ENCODE measurements at places on chromosomes 11 and 22.

GRCh38 chr11:67045314-67045713, 11.3 kb upstream of the RHOD start:
- no peak for DNase-seq

DNA sequence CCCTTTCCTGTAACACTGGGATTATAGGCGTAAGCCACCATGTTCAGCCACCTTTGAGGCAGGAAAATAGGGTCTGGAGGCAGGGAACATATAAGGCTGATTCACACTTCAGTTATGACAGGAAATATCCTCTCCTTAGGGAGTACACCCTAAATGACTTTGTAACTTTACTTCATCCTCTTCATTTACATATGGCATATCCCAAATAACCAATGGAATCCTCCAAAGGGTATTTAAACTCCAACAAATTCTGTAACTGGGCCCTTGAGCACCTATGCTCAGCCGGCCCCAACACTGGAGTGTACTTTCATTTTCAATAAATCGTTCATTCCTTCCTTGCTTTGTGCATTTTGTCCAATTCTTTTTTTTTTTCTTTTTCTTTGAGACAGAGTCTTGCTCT, 1.6 kb upstream of the KAT5 start:
- DNase-seq = no peak

- no peak for DNase-seq
Observed at GRCh38 chr11:130043575-130043974, 26.1 kb upstream of the APLP2 start.

DNA sequence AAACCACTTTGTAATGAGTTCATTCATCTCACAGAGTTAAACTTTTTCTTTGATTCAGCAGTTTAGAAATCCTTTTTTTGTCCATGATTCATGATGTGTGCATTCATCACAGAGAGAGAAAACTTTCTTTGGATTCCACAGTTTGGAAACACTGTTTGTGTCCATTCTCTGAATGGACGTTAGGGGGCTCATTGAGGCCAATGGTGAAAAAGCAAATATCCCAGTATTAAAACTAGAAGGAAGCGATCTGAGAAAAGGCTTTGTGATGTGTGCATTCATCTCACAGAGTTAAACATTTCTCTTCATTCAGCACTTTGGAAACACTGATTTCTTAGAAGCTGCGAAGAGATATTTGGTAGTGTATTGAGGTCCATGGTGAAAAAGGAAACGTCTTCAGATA, 155.6 kb upstream of the TRIM48 start:
- no peak for DNase-seq

DNA sequence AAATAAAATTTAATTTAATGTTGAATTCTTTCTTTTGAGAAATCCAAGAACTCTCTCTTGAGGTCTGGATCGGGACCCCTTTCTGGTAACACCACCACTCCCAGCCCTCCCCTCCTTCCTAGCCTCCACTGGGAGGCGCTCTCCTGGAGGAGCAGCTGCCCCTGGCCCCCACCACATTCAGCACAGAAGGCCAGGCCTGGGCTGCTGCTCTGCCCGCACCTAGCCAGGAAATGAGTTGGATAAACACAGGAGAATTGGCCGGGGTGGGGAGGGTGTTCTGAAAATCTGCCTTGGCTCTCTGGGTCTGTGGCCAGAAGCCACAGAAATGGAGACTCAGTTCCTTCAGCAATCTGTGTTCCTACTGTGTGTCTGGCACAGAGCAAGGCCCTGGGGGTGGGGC, 31.2 kb downstream of the C22orf42 start:
- DNase-seq = no peak

DNA sequence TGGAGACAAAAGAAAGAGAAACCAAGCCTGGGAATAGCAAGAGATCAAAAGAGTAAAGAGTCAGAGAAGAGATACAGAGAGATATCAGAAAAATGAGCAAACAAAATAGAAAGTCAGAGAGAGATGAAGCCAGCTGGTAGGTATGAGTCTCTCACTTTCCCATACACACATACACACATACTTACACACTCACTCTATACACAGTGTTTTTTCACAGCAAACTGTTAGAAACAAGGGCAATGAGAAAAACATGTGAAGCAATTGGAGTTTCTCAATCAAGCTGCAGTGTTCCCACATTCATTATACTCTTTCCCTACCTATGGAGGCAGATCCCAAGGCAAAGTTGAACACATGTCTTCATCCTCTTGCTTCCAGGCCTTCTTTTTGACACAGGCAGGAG, 2.6 kb upstream of the NLRP10 start:
- DNase-seq = no peak

GRCh38 chr11:2770096-2770751, 70.4 kb upstream of the KCNQ1OT1 start:
- DNase-seq = no peak

DNA sequence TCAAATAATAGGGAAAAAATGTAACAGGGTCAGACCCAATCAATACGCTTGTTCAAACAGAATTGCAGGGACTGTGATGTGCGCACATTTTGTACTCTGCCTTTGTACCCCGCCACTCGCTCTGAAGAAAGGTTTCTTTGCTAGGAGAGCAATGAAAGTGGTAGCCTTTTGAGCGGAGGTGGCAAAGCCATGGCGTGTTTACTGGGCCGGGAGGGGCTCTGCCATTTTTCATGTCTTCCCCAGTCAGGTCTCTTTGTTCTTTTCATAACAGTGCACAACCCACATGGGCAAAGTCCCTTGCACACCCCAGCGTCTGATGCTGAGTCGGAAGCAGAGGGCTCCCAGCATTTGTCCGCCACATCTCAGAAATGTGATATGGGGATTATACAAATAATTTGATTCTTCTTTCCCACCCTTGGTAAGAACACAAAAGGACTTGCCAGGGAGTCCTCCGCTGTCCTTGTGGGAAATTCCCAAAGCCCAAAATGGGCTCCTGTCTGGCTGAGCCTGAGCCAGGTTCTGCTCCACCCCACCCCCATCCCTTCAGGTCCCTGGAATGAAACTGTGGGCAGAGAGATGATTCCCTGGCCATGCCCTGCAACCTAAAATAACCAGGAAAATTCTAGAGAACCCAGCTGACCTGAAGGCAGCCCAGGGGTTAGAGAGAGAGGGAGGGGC, 36.6 kb downstream of the C11orf58 start:
- no peak for DNase-seq

DNA sequence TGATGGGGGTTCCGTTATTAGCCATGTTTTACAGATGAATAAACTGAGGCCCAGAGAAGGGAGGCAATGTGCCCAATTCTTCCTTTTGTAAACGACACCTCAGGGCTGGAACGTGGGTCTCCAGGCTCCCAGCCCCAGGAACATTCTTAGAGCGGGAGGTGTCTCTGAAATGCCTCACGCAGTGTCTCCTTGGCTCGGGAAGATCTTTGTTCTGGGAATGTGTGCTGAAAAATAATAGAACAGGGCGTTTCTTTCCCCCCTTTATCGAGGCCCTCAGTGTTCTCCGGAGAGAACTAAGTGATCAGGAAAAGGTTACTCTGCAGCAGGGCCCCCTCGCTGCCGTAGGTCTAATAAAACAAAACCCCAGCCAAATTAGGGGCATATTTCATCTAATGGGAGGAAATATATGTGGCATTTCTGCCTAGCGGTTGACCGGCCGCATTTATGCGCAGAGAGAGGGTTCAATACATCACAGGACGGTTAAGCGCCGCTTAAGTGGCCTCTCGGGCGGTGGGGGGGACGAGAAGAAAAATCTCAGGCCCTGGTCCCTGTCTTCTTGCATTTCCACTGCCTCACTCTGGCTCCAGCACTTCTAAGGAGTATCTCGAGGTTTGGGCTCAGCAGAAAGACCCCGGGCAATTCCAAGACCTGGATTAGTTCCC, 564.3 kb downstream of the MN1 start:
- no peak for DNase-seq

DNA sequence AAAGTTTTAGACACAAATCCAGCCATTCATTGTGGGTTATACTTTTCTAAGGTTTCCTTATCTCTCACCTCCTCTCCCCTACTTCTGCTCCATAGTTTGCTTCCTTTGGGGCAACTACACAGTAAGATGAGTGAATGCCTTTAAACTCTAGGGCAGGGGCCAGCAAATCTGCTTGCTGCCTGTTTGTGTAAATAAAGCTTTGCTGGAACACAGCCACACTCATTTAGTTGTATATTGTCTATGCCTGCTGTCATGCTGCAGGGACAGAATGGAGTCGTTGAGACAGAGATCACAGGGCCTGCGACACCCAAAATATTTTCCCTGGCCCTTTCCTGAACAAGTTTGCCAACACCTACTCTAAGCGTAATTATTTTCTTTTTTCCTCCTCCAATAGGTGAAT, 58.7 kb downstream of the TECTA start:
- no peak for DNase-seq

DNA sequence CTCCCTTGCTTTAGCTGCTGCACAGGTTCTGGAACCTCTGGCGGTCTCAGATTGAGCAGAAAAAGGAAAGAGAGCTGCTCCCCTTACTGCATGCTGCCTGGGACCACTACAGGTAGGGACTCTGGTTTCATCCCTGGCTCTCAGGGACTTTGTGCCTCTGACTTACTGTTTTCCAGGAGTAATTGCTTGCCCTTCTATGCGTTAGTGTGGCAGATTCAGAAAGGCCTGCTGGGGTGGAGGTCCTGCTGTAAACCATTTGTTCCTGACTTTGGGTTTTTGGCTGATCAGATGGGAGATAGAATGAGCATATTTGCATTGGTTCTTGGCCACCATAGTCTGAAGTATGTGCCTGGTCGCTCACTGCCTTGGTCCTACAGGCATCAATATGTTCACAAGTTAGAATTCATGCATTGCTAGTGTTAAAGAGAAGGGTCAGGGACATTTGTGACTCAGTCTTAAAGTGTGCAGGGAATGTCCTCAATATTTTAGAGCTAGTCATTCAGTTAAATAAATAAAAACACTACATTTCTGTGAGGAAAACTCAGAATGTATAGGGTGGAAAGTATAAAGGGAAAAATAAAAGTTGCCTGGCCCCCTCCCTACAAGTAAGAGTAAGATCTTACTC, 78.0 kb downstream of the PISD start:
- no peak for DNase-seq

DNA sequence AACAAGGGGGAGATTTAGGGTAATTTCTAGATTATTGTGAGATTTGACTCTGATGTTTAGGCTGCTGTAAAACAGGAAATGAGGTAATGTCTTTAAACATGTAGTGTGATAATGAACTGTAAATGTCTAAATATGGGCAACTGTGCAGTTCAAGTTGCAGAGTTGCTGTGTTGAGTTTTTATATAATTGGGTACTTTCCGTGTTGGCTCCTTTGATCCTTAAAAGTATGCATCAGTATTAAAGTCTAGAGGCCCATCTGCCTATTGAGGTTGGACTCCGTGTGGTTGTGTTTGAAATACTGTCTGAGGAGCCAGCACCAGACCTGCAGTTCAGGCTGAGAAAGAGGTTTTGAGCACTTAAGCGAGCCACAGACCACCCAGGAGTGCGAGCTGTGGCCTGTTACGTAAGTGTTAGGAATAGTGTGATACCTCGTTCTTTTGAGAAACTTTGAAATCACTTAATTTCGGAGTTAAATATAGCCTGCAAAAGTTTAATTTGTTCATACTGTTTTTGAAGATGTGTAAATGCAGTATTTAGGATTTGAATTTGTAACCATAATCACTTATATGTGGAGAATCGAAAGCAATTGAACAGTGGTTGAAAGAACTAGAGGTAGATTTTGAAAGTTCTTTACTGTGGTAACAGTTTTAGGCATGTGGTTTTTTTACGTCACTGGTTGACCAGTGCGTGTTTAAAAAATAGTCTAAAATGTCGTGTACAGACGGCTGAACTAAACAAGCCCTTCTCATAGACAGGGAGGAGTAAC, 9.0 kb downstream of the FAM118A start:
- no peak for DNase-seq

GRCh38 chr11:65576867-65577755, 1.3 kb downstream of the EHBP1L1 start:
- no peak for DNase-seq

GRCh38 chr11:67413266-67413849, 2.1 kb upstream of the CARNS1 start:
- DNase-seq = no peak

DNA sequence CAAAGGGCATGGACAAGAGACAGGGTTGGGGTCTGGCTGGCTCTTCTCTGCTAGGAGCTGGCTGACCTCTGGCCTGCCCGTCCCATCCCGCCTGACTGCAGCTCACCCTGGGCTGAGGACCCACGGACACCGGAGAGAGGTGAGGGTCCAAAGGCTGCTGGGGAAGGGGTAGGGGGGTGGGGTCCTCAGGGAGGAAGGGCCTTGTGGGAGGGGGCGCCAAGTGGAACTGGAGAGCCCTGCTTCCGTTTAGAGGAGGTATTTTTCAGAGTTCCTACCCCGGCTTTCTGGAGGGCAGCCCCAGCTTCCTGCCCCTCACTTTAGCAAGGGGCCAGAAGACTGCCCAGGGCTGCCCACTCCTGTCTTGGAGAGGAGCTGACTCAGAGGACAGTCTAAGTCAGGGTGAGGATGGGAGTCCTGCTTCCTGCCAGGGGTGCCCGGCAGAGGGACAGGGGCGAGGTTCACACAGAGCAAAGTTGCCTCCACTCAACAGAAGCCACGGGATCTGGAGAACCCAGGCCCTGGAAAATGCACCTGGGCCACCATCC, 7.1 kb downstream of the LARGE2 start:
- DNase-seq = no peak

- DNase-seq = no peak
Observed at GRCh38 chr11:13942971-13943381, 19.5 kb upstream of the SPON1 start.

DNA sequence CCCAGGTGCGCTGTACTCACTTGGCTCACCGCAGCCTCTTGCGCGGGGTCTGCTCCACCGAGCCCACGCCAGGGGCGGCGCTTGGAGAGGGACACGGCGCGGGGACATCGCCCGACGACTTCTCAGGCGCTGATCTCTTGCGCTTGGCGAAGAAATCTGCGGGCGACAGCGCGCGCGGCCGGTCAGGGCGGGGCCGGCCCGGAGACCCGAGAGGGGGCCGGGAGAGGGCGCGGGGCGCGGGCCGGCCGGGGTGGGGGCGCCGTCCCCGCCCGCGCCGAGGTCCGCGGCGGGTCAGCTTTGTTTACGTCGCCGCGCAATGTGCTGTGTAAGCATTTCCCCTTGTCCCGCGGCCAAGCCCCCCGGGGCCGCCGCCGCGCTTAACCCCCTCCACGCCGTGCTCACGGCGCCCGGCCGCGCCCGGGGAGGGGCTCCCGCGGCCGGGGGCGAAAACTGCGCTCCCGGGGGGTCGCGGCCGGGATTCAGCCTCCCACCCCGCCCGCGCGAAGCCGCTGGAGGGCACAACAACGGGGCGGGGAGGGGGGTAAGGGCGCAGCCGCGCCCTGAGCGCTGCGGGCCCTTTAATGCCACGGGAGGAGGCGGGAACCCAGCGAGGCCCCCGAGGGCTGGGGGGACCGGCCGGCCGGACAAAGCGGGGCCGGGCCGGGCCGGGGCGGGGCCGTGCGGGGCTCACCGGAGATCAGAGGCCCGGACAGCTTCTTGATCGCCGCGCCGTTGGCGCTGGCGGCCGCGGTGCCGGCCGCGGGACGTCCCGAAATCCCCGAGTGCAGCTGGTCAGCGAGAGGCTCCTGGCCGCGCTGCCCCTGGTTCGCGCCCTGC, 1.4 kb downstream of the CDKN1C start:
- peak; percentile 64 for DNase-seq

GRCh38 chr22:40241200-40241763, 63.6 kb downstream of the TNRC6B start:
- DNase-seq = no peak
